NCI-H1105 treated with DMSO at 0.1 percent for 48 hours (cell line): ENCODE measurements at places on chromosomes 11 and 22.

- DNase-seq = peak; percentile 54
These were observed 14.2 kb downstream of the SMCO4 start for GRCh38 chr11:93528757-93529645.

GRCh38 chr11:11667056-11667455, 45.3 kb upstream of the GALNT18 start:
- DNase-seq = no peak

DNA sequence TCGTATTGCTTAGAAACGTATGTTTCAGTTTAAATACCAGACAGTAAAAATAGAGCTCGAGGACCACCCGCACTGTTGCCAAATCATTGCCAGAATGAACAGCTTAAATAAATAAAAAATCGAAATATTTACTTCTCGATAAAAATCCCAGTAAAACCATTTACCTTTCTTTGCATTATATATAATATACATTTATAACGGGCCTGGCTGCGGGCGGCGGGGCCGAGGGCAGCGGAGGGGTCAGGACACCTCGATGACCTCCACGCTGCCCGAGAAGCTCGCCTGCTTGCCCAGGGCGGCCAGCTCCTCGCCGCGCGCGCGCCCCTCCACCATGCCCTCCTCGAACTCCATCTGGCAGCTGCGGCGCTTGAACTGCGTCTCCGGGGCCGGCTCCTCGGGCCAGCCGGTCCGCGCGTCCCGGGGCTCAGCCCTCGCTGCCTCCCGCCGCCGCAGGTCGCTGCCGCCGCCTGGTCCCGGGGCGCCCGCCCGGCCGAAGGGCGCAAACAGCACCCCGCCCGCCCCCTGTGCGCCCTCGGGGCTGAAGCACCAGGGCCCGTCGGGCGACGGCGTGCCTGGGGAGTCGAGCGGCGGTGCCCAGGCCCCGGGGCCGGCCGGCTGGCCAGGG, 15.7 kb downstream of the DUSP8 start:
- DNase-seq = no peak

- DNase-seq = no peak
These were observed 8.7 kb upstream of the SLC5A12 start for GRCh38 chr11:26730414-26731083.

- no peak for DNase-seq
These were observed 219.8 kb downstream of the ETS1 start for GRCh38 chr11:128367573-128367972.

DNA sequence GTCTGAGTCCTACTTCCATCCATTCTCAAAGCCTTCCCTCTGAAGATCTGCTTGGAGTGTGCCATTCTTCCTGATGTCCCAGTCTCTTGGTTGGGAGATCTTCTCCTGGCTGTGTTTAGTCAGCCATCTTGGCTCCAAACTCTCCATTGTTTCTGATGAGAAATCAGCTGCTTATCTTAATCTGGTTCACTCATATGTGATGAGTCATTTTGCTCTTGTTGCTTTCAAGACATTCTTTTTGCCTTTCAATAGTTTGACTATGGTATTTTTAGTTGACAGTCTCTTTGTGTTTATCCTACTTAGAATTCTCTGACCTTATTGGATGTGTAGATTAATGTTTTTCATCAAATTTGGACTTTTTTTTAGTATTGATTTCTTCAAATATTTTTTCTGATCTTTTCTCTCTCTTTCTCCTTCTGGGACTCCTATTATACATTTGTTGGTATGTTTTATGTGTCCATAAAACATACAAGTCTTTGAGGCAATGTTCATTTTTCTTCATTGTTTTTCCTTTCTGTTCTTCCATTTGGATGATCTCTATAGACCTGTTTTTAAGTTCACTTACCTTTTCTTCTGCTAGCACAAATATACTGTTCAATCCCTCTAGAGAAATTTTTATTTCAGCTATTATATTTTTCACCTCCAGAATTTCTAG, 77.2 kb upstream of the CLPB start:
- no peak for DNase-seq

DNA sequence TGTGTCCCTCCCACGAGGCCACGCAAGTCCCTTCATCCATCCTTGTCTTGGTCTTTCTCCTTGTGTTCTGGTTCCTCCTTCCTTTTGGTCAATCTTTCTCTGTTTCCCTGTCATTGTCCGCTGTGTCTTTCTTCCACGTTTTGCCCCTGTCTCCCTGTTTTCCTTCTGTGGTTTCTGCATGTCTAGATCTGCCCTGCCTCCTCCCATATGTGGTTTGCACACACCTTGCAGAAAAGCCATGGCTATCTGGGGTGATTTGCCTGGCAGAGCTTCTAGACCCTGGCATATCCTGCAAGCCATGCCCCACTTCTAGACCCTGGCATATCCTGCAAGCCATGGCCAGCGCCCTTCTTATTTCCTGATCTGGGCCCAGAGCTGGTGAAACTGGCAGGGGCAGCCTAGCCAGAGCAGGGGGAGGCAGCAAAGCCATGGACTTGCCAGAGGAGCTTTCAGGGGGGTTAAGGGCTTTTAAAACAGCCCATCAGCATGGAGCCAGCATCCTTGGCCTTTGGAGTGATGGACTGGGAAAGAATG, 131.6 kb upstream of the NECTIN1 start:
- DNase-seq = no peak

GRCh38 chr22:42078469-42079318, 806 bp upstream of the SMDT1 start:
- no peak for DNase-seq

- no peak for DNase-seq
These were observed 3.9 kb downstream of the DERL3 start for GRCh38 chr22:23834793-23835483.

GRCh38 chr11:36452961-36453360, 57.1 kb downstream of the TRAF6 start:
- DNase-seq = no peak

DNA sequence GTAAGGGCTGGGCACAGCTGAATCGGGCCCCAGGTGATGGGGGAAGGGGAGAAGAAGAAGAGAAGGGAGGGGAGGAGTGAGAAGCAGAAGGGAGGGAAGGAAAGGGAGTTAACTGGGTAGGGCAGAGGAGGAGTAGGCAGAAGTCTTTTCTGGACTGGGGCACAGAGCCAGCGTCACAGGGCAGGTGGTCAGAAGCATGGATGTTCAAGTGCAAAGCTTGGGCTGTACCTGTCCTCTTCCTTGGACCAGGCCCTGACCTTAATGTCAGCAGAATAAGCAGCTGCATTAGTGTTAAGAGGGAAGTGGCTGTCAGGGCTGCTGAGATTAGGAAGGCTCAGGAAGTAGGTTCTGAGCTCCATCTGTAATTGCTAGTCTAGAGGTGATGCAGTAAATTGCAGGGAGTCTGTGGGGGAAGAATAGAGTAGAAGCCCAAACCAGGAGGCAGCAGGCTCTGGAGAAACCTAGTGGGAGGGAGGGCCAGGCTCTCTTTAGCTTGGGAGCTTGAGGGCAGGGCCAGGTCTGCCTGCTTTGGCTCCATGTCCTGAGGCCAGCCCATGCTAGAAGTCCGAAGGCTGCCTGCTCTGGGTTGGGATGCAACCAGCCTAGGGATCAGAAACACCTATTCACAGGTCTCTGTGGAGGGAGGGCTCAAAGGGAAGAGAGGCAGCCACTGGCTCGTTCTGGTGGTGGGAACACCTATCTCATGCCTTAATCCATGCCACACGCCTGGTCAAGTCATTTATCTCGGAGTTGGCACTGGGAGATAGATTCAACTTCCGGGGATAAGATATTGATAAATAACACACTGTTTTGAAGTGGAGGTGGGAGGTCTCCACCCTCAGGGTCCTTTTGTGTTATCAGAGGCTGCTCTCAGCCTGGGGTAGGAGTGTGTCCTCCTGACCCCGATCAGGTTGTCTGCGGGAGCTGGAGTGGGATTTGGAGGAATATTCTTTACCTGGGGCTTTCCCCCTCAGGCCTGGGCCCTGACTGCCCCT, 1.7 kb upstream of the UCP3 start:
- DNase-seq = no peak

GRCh38 chr11:73266646-73267020, 5.5 kb upstream of the P2RY6 start:
- DNase-seq = no peak

DNA sequence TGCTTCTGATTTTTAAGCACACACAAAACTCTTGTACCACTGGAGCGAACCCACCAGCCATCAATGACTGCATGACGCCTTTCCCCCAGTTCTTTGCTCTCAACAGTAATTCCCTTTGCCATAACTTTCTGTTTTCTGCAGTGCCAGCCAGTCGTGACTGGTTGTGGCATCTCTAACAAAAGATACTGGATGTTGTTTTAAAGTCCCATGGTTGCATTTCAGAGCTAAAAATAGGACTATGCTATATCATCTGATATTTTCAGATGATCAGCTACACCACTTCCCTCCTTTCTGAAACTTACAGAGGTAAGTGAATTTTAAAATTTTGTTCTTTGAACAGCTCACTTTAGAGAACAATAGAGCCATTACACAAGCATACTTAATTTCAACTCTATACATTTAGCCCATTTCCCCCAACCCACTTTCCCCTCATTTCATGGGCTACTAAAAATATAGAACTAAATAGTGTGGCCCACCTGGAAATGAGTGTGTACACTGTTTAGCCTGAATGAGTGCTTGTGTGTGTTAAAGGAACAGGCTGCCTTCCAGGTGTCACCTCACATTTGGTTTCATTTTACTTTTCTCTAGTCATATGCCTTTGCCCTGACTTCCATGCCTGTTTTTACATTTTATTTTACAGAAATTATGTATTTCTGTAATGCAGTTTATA, 136.9 kb upstream of the ZC3H12C start:
- no peak for DNase-seq

GRCh38 chr11:134913999-134914590, 502.1 kb upstream of the B3GAT1 start:
- DNase-seq = no peak

- no peak for DNase-seq
These were observed 4.9 kb downstream of the CSNK1E start for GRCh38 chr22:38312261-38312800.

- DNase-seq = no peak
These were observed 876 bp upstream of the UBE2L6 start for GRCh38 chr11:57568330-57568766.

DNA sequence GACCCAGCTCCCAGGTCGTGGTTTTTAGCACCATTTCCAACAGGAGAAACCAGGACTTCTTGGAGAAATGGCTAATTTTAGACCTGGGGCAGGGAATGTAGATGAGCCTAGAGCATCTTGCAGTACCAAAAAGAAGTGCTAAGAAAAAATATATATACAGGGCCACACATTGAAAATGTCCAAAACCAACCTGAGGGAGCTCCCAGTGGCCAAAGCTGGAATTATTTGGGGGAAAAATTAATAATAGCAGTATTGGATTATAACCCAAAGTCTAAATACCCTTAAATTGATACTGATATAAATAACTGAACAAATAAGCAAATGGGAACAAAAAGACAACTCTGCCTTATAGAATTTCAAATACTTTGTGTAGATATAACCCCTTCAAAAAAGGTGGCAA, 108.0 kb downstream of the PARVA start:
- DNase-seq = no peak

DNA sequence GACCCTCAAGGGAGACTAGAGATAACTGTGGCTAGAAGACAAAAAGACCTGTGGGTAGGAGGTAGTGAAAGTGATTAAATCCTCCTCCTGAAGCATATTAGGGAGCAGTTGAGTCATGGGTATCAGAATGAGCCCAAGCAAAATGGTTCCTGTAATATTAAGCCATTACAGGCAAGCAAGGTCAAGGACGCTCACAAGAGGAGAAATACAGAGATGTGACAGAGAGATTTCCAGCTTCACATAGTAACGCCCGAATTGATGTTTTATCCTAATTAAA, 77.7 kb downstream of the FAM76B start:
- DNase-seq = no peak

DNA sequence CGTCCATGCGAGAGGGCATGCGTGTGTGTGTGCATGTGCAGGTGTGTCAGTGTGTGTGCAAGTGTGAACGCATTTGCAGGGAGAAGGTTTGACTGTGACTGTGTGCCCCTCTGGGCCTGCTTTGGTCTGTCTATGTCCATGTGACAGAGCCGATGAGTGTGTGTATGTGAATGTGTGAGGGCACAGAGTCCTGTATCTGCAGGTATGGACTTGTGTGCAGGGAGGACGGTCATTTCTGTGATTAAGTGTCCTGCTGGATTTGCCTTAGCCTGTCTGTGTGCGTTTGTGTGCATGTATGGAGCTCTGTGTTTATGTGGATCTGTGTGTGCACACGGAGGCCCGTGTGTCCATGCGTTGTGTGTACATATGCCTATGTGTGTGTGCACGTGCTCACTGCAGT, 5.4 kb downstream of the EMID1 start:
- DNase-seq = no peak

DNA sequence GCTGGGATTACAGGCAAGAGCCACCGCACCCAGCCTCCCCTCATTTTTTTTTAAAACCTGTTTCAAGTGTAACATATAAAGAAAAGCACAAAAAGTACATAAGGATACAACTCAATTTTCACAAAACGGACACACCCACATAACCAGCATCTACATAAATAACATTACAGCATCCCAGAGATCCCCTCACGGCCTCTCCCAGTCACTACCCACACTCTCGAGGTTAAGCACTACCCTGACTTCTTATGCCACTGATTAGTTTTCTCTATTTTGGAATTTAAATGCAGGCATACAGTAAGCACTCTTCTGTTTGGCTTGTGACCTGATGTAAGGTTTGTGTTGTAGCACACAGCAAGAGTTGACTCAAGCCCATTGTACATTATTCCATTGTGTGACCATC, 82.5 kb downstream of the CLPB start:
- DNase-seq = no peak

GRCh38 chr11:94934362-94934761, 39.0 kb downstream of the CWC15 start:
- DNase-seq = peak; percentile 18

- no peak for DNase-seq
These were observed 92.9 kb upstream of the PARVA start for GRCh38 chr11:12284316-12285050.

DNA sequence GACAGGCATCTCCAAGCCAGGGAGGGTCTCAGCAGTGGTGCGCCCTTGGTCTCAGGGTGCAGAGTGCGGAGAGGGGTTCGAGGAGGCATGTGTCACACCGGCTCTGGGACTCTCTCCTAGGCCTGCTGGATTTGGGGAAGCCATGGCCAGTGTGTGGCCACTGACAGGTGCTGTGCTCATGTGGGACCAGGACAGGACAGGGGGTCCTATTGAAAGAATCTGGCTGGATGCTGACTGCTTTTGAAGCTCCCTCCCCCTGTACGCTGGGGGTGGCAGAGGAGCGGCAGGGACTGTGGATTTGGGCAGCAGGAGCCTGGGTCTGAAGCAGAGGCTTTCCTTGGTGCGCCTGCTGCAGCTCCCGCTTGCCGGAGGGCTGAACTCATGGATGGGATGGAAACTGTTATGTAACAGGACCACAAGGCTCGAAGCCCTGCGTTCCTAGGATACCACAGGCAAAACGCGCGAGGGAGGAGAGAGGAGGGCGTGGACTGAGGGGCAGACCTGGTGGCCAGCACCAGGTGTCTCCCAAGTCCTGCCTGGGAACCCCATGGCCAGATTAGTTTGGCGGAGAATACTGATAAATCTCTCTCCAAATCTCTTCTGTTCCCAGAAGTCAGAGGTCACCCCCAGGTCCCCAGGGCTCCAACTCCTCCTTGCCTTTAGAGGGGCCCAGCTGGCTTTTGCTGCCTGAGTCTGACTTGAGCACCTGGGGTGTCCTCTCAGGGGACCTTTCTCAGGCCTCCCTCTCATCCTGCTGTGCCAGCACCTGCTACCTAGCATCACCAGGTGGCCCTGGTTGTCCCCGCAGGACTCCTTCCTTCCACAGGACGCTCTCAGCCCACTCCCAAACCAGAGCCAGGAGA, 13.8 kb upstream of the TEF start:
- DNase-seq = no peak
